ENCODE measurements at places on chromosomes 3 and 15. TPM values are rescaled to one million over a fixed set of nuclear protein-coding genes. Genes with fewer than 3 reads are reported as not detected.

DNA sequence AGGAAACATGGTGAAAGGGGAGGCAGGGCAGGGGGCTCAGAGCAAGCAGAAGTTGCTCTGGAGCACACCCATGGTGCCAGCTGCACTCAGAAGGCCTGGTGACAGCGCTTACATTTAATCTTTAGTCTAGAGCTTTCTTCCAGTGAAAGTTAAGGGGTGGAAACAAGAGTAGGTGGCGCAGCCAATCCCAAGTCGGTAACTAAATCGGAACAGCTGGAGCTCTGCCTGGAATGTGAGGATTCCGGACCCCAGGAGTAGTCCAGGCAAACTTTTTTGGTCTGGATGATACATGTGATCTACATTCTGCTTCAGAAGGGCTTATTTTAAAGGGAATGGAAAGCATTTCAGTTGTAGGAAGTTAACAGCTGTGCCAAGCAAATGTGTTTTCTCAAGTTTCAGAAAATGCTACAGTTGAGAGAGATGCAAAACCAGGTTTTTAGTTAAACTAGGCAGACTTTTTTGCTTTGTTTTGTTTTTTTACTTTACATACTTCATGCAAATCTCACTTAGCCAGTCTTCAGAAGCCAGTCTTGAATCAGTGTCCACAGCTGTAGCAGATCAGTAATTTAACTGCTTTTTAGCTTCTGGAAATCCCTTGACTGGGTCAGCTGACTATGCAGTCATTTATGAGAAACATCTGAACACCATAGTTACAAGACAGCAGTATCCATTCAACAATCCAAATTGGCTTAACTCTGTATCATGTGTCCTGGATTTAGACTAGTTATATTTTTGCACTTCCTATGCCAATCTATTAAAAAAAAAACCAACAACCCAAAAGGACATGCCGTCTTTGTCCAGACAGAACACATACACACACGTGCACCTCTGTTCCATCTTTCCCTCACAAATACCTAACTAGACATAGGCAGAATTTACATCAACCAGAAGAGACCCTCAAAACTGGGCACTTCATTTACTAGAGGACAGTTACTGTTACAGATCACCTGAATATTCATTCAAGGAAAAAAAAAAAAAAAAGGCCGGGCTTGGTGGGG, 33.2 kb downstream of the ZNF106 start:
- H3K36me3 ChIP-seq, result no peaks in the 10 kb centered on the region
- H3K27me3 ChIP-seq, result no peaks in the 10 kb centered on the region
- no peaks in the 10 kb centered on the region for H3K4me1 ChIP-seq
- H3K4me3 ChIP-seq, result no peak overlapping the region
- peak; percentile 54 for DNase-seq

GRCh38 chr3:159937561-159938166, 51.0 kb upstream of the IL12A start:
- no peaks in the 10 kb centered on the region for H3K36me3 ChIP-seq
- no peak overlapping the region for H3K4me3 ChIP-seq
- H3K27me3 ChIP-seq, result no peaks in the 10 kb centered on the region
- no peaks in the 10 kb centered on the region for H3K4me1 ChIP-seq
- DNase-seq, result no peak
- no peak overlapping the region for H3K27ac ChIP-seq

TF gene
- 9.1 TPM for total RNA-seq

- DNase-seq, result no peak
- no peaks in the 10 kb centered on the region for H3K36me3 ChIP-seq
- H3K27me3 ChIP-seq, result no peaks in the 10 kb centered on the region
- H3K4me3 ChIP-seq, result no peak overlapping the region
Observed at GRCh38 chr3:147038481-147038880, 367.9 kb downstream of the ZIC4 start.

CADM2 gene
- total RNA-seq, result 0.28 TPM

- H3K4me1 ChIP-seq, result peaks cover 12% of the 10 kb centered on the region
- H3K36me3 ChIP-seq, result no peaks in the 10 kb centered on the region
- H3K4me3 ChIP-seq, result no peak overlapping the region
- no peak overlapping the region for H3K27ac ChIP-seq
Observed at GRCh38 chr15:80996247-80996646, 4.5 kb upstream of the TLNRD1 start.

CKMT1A gene
- 3.8 TPM for total RNA-seq

GRCh38 chr3:44104668-44105321, 136.9 kb upstream of the TOPAZ1 start:
- no peaks in the 10 kb centered on the region for H3K27me3 ChIP-seq
- H3K36me3 ChIP-seq, result no peaks in the 10 kb centered on the region
- DNase-seq, result no peak
- no peak overlapping the region for H3K27ac ChIP-seq

DNA sequence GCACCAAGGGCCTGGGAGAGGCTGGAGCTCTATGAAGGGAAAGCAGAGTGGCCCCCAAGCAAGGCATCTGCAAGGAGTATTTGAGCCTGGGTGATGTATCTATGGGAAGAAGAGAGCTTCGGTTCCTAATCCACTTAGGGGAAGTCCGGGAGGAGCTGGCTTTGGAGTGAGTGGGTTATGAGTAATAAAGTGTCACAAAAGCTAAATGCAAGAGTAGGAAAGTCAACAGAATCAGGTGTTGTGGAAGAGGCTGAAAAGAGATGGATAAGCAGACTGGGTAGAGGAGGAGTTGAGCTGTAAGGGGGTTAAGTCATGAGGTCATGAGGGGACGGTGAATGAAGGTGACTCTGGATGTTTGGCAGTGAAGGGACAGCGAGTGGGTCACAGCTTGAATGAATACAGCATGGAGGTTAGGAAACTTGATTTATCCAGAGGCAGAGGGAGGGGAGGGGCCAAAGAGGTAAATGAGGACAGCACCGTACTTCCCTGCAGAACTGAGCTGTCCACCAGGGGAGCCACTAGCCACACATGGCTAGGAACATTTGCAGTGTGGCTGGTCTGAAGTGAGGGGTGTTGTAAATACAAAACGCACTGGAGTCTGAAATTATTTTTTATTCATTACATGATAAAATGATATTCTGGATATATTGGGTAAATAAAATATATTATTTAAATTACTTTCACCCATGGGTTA, 83.3 kb downstream of the ADCY5 start:
- H3K27ac ChIP-seq, result no peak overlapping the region
- no peak overlapping the region for H3K4me3 ChIP-seq
- no peaks in the 10 kb centered on the region for H3K36me3 ChIP-seq
- H3K4me1 ChIP-seq, result no peaks in the 10 kb centered on the region

DNAJC19 gene
- 26.1 TPM for total RNA-seq

DNA sequence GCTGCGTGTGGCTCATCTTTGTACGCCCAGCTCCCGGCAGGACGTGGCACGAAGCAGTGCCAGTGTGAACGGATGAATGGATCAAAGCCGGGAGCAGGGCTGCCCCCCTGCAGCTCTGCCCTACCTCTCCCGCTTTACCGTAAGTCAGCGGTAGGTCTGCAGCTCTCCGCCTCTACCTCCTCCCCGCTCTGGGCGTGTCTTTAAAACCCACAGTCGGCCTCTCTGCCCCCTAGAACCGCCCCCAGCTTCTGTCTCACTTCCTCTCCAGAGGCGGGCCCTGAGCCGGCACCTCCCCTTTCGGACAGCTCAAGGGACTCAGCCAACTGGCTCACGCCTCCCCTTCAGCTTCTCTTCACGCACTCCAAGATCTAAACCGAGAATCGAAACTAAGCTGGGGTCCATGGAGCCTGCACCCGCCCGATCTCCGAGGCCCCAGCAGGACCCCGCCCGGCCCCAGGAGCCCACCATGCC, at the start of gene PML:
TSS of gene PML (plus strand) at position 304 of the 471 bp plus-strand sequence. CDS start at position 401, 97 bp downstream.
- H3K4me1 ChIP-seq, result peaks cover 41% of the 10 kb centered on the region
- peak within 1 kb of the TSS; percentile 55 for H3K4me3 ChIP-seq
- H3K27ac ChIP-seq, result peak within 1 kb of the TSS; percentile 58
- no peaks in the 10 kb centered on the region for H3K36me3 ChIP-seq
- DNase-seq, result peak; percentile 95

GRCh38 chr15:71501344-71502076, 308.8 kb upstream of the NR2E3 start:
- H3K4me1 ChIP-seq, result no peaks in the 10 kb centered on the region
- H3K4me3 ChIP-seq, result no peak overlapping the region
- no peaks in the 10 kb centered on the region for H3K27me3 ChIP-seq
- no peak overlapping the region for H3K27ac ChIP-seq

FBXO40 gene
- not detected for total RNA-seq

- no peak for DNase-seq
- H3K36me3 ChIP-seq, result no peaks in the 10 kb centered on the region
- no peaks in the 10 kb centered on the region for H3K27me3 ChIP-seq
- H3K4me3 ChIP-seq, result no peak overlapping the region
- no peak overlapping the region for H3K27ac ChIP-seq
Observed at GRCh38 chr15:50883903-50884302, 24.6 kb upstream of the AP4E1 start.

DNA sequence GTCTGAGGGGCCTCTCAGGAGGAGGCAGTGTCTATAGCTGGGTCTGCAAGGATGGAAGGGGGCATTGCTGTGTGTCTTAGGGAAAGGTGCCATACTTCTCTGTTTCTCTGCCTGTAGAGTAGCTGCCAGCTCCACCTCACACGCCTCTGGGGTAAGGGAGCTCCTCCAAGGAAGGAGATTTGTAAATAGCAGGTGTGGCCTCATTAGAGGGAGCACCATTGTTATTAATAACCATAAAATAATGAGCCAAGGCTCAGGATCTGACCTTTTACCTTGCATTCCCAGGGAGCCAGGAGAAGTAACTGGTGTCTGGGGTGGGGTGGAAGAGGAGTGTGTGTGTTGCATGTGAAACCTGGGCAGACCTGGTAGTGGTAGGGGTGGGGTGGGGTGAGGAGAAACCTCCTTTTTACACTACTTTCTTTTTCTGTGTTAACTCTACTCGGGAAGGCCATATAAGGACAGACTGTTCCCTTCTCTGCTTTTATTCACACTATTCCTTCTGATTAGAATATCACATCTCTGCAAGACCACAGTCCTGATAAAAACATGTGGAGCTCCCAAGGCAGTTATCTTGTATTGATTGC, 2.2 kb upstream of the C15orf39 start:
- H3K36me3 ChIP-seq, result no peaks in the 10 kb centered on the region
- no peak overlapping the region for H3K27ac ChIP-seq
- DNase-seq, result no peak
- H3K27me3 ChIP-seq, result no peaks in the 10 kb centered on the region

NXPE3 gene
- total RNA-seq, result 1.8 TPM

SV2B gene
- 7.1 TPM for total RNA-seq

GRCh38 chr3:183500319-183500718, 55.2 kb downstream of the KLHL6 start:
- no peak overlapping the region for H3K27ac ChIP-seq
- no peak for DNase-seq
- H3K4me1 ChIP-seq, result no peaks in the 10 kb centered on the region

GRCh38 chr3:129018271-129018670, 17.2 kb downstream of the EFCC1 start:
- no peaks in the 10 kb centered on the region for H3K4me1 ChIP-seq
- no peak for DNase-seq
- no peak overlapping the region for H3K27ac ChIP-seq
- no peaks in the 10 kb centered on the region for H3K27me3 ChIP-seq

DNA sequence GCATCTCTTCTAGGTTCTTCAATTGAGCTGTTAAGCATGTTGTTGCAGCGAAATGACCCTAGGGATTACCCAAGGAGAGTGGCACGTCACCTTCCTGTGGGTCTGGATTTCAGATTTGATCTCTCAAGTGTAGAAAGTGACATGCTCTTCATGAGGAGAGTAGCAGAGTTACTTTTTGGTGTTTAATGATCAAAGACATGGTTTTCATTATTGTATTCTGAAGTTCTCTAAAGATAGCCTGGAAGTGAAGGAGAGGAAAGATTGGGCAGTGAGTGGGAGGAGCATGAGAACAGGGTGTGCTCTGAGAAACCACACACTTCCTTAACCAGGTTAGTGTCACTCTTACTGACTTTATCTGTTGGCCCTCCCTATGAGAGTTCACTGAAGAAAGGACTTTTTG, 153.6 kb downstream of the AKAP13 start:
- H3K4me3 ChIP-seq, result no peak overlapping the region
- H3K36me3 ChIP-seq, result no peaks in the 10 kb centered on the region
- peak overlapping the region; percentile 9 for H3K27ac ChIP-seq
- DNase-seq, result no peak
- H3K4me1 ChIP-seq, result peaks cover 22% of the 10 kb centered on the region

GRCh38 chr3:134516905-134517304, 31.0 kb downstream of the CEP63 start:
- no peaks in the 10 kb centered on the region for H3K27me3 ChIP-seq
- no peaks in the 10 kb centered on the region for H3K36me3 ChIP-seq
- DNase-seq, result no peak
- H3K4me3 ChIP-seq, result no peak overlapping the region
- no peaks in the 10 kb centered on the region for H3K4me1 ChIP-seq

GRCh38 chr15:73391128-73391872, 22.5 kb upstream of the HCN4 start:
- no peak overlapping the region for H3K4me3 ChIP-seq
- H3K27me3 ChIP-seq, result no peaks in the 10 kb centered on the region
- no peak for DNase-seq

DNA sequence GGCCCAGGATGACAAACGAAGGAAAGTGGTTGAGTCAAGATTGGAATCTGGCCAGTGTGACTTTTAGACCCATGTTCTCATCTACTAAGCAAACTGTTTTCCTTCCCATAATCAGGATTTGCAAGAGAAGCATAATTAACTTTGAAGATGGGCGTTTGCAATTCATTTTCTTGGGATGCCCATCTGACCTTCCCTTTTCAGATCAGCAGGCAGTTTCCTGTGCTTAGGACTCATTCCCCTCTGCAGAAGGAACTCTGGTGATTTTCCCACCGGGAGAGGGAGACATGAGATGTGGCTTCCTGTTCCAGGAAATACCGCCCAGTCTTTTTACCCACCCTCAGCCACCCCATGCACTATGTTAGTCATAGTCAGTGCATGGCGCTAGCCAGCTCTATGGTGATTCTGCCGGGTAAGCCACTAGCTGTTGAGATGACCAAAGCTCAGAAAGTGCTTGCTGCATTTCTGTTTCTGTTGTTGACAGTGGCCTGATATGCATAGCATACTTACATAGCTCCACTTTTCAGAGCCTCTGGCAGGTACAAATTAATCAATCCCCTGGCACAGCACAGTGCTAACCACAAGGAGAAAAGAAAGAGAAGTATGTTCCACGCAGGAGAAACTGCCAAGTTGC, 129.4 kb downstream of the VGLL4 start:
- no peak overlapping the region for H3K27ac ChIP-seq
- no peaks in the 10 kb centered on the region for H3K27me3 ChIP-seq
- peaks cover 13% of the 10 kb centered on the region for H3K4me1 ChIP-seq

- no peaks in the 10 kb centered on the region for H3K4me1 ChIP-seq
- no peaks in the 10 kb centered on the region for H3K27me3 ChIP-seq
- DNase-seq, result no peak
- H3K27ac ChIP-seq, result no peak overlapping the region
- no peak overlapping the region for H3K4me3 ChIP-seq
Observed at GRCh38 chr3:197088370-197088769, 58.8 kb upstream of the MELTF start.

BFSP2 gene
- not detected for total RNA-seq

DNA sequence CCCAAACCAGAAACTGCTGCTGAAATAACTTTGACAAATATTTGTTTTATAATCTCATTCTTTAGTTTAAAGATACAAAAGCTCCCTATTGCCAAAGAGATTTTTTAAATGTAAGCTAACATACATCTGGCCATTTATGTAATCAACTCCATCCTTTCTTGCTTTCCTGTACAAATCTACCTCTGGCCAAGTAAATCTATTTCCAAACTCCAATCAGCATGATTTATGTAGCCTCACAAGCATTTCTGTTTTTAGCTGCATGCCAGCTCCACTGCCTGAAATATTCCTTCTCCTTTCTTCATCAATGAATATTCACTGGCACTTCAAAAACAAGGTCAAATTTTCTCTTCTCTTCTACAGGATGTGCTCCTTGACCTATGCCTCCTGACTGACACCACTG, 80.0 kb downstream of the SHOX2 start:
- H3K4me3 ChIP-seq, result no peak overlapping the region
- no peaks in the 10 kb centered on the region for H3K27me3 ChIP-seq
- H3K4me1 ChIP-seq, result no peaks in the 10 kb centered on the region
- H3K36me3 ChIP-seq, result no peaks in the 10 kb centered on the region
- no peak for DNase-seq
- no peak overlapping the region for H3K27ac ChIP-seq
